Upper lobe of left lung (tissue), 6 donors: ENCODE measurements at places on chromosomes 5 and 9. TPM values are rescaled to one million over a fixed set of nuclear protein-coding genes. Genes with fewer than 3 reads are reported as not detected.

DNA sequence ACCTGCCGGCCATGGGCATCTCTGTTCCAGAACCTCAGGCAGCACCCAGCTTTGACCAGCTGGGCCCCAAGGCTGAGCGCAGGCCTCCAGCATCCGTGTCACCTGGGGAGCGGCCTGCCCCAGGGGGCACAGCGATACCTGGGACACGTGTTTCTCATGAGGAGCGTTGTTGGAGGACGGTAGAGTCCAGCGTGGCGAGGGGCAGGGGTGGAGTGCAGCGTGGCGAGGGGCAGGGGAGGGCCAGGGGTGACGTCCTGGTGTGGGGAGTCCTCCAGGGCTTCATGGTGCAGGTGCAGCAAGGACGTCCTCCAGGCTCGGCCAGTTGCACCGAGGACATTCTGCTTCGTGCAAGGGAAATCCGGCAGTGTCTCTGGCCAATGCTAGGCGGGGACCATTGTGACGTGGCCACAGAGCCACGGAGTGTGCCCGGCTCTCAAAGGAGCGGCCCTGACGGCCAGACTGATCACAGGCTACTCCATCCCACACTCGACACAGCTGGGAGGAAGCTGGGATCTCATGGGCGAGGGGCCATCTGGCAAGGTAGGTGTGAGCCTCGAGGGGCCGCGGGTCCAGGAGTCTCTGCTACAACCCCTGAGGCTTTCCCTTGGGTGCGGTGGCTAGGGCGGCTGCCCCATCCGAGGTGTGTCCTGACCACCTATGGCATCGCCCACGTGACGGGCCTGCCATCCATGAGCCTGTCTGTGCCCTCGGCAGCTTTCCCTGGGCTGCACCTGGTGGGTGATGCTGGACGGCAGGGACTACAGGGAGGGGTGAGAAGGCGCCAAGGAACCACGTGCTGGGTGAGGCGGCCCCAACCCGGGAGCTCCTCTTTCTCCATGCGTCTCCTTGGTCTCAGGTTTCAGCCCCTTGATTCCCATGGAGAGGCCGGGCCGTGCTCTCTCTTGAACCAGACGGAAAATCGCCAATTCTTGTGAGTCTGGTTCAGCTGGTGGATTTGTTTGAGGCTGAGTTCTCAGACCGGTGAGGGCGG is 33.8 kb downstream of the SLC9A3 start:
- H3K27me3 ChIP-seq: peaks cover 6% of the 10 kb centered on the region
- DNase-seq: no peak
- H3K27ac ChIP-seq: no peak overlapping the region
- H3K4me1 ChIP-seq: no peaks in the 10 kb centered on the region

DNA sequence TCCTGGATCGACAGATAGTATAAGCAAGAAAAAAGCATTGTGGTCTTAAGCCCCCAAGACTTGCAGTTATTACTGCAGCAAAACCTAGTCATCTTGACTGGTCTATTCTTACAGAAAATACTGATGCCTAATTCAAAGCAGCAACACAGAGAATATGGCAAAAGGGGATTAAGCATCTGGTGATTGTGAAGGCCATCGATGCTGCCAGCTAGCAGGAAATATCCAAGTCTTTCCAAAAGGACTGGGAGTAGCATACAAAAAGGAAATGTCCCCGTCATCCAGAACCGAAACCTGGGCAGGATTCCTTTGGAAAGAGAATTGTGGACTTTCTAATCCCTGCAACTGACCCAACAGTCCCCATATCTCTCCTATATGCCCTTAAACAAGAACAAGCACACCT is 132.2 kb downstream of the SLF1 start:
- no peaks in the 10 kb centered on the region for H3K27me3 ChIP-seq
- peaks cover 3% of the 10 kb centered on the region for H3K4me1 ChIP-seq
- DNase-seq: no peak
- no peak overlapping the region for H3K4me3 ChIP-seq

- H3K36me3 ChIP-seq: no peaks in the 10 kb centered on the region
- no peak for DNase-seq
- peak overlapping the region; percentile 94 for H3K27ac ChIP-seq
- H3K4me1 ChIP-seq: peaks cover 30% of the 10 kb centered on the region
- H3K4me3 ChIP-seq: peak overlapping the region; percentile 61
Measured at GRCh38 chr5:142358121-142358520, 33.3 kb upstream of the SPRY4 start.

- H3K27me3 ChIP-seq: no peaks in the 10 kb centered on the region
- no peak overlapping the region for H3K27ac ChIP-seq
- no peak for DNase-seq
Measured at GRCh38 chr5:71961786-71962185, 145.5 kb upstream of the MAP1B start.

- no peaks in the 10 kb centered on the region for H3K36me3 ChIP-seq
- no peak for DNase-seq
- no peak overlapping the region for H3K4me3 ChIP-seq
- no peaks in the 10 kb centered on the region for H3K27me3 ChIP-seq
- peaks cover 1% of the 10 kb centered on the region for H3K4me1 ChIP-seq
Measured at GRCh38 chr5:143244000-143244736, 159.3 kb downstream of the NR3C1 start.

DNA sequence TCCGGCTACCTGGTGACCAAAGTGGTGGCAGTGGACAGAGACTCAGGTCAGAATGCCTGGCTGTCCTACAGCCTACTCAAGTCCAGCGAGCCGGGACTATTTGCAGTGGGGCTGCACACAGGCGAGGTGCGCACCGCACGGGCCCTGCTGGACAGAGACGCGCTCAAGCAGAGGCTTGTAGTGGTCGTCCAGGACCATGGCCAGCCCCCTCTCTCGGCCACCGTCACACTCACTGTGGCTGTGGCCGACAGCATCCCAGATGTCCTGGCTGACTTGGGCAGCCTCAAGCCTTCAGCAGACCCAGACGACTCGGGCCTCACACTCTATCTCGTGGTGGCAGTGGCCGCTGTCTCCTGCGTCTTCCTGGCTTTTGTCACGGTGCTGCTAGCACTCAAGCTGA is 2.1 kb downstream of the PCDHGA4 start:
- H3K4me3 ChIP-seq: no peak overlapping the region
- no peak for DNase-seq
- no peaks in the 10 kb centered on the region for H3K27me3 ChIP-seq
- no peak overlapping the region for H3K27ac ChIP-seq
- no peaks in the 10 kb centered on the region for H3K36me3 ChIP-seq
- H3K4me1 ChIP-seq: no peaks in the 10 kb centered on the region

DNA sequence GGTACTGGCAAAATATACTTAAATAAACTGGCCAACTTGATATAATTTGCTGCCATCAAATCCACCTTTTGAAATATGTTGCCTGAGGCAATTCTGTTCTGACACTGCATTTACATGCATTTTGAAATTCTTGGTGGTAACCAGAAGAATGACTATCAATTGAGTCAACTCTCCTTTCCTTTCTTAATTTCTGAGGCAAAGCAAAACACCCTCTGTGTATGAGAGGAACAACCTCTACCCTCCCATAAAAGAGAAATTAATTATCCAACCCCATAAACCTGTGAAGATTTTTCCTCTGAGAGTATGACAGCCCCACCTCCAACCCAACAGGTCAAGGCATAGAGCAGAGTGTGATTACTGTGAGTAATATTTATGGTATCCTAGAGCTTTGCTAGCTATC is 286.8 kb downstream of the NR2F1-AS1 start:
- no peak overlapping the region for H3K27ac ChIP-seq
- H3K4me3 ChIP-seq: no peak overlapping the region
- H3K4me1 ChIP-seq: no peaks in the 10 kb centered on the region
- no peaks in the 10 kb centered on the region for H3K36me3 ChIP-seq
- H3K27me3 ChIP-seq: no peaks in the 10 kb centered on the region

GRCh38 chr5:133429046-133429445 is 183.3 kb downstream of the FSTL4 start:
- H3K36me3 ChIP-seq: no peaks in the 10 kb centered on the region
- H3K27me3 ChIP-seq: no peaks in the 10 kb centered on the region
- H3K27ac ChIP-seq: no peak overlapping the region

DNA sequence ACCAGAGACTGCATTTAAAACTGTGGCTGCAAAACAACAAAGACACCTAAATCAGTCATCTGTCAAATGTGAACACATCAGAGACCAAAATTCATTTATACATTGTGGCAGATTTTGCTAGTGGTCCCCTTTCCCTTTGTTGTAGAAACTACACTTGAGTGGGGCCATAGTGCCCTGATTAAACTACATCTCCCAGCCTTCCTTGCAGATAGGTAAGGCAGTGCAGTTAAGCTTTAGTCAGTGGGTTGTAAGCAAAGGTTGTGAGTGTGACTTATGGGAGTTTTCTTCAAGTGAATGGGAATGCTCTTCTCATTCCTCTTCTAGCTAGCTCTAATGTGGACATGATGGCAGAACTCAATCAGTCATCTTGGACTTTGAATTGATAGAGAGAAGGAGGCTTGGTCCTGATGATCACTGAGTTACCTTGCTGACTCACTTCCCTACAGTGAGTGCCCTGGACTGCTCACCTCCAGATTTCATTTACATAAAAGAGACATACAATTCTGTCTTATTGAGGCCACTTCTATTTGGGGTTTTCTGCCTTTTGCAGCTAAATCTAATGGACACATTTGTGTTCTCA is 35.2 kb upstream of the SPARC start:
- H3K27me3 ChIP-seq: no peaks in the 10 kb centered on the region
- H3K4me3 ChIP-seq: no peak overlapping the region
- DNase-seq: no peak
- peaks cover 8% of the 10 kb centered on the region for H3K4me1 ChIP-seq

GRCh38 chr9:33765411-33765810 is 29.9 kb upstream of the PRSS3 start:
- H3K4me3 ChIP-seq: no peak overlapping the region
- no peak for DNase-seq
- no peaks in the 10 kb centered on the region for H3K27me3 ChIP-seq
- no peaks in the 10 kb centered on the region for H3K36me3 ChIP-seq

DNA sequence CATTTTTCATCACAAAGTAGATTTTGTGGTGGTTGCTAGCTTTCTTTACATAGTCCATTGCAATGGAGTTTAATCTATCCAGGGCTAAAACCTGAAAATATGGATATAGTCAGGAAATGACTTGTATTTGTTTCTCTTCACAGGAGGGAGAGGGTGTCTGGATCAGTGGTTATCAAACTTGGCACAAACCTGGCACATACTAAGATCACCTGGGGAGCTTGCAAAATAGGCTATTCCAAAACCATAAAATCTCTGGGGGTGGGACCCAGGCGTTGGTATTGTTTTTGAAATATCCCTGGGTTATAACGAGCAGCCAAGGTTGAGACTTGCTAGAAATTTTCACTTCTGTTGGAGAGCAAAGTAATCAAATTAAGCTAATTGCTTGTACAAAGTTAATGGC is 179.9 kb downstream of the PCSK1 start:
- DNase-seq: no peak
- no peak overlapping the region for H3K27ac ChIP-seq
- no peaks in the 10 kb centered on the region for H3K27me3 ChIP-seq
- no peak overlapping the region for H3K4me3 ChIP-seq

DNA sequence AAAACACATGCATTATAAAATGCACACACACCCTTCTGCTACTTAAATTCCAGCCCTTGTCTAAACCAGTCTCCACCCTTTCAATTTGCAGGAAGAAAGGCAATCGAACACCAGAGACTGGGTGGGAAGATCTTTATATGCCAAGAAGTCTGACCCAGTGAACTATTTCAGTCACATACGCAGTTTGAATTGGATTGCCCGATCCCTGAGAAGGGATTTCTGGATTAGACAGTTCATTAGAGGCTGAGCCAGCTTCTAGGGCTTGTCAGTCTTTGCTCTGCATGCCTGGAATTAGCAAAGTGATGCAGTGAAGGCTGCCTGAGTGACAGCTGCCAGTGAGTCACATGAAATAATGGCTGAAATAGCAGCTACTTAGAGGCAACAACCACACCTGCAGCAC is 159.9 kb downstream of the PPP2R2B start:
- H3K4me1 ChIP-seq: no peaks in the 10 kb centered on the region
- DNase-seq: no peak
- H3K36me3 ChIP-seq: no peaks in the 10 kb centered on the region
- no peak overlapping the region for H3K4me3 ChIP-seq
- no peaks in the 10 kb centered on the region for H3K27me3 ChIP-seq

DNA sequence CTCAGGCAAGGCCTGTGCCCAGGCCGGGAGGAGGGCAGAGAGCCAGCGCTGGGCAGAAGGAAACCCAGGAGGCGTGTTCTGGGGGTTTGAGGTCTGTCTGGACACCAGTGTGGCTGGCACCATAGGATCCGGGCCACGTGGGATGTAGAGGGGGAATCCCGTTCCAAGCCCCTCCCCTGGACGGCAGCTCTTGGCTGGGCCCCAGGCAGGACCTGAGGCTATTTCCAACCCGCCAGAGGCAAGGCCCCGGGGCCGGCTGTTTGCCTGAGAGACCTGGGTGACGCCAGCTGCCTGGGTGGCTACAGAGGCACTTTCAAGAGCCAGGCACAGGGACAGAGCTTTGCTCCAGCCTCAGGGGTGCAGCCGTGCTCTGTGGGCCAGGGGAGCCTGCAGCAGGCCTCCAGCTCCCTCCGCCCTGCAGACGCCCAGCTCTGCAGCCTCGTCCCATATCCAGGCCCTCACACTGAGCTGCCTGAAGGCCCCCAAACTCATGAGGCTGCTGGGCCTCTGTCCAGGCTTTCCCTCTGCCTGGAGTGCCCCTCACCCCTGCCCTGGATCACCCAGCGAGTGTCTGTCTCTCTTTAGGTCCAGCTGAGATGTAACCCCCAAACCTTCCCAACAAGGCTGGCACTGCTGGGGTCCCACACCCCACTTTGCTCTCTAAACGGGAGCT is 56.6 kb upstream of the EGFL7 start:
- peaks cover 36% of the 10 kb centered on the region for H3K4me1 ChIP-seq
- H3K27me3 ChIP-seq: no peaks in the 10 kb centered on the region
- H3K36me3 ChIP-seq: no peaks in the 10 kb centered on the region
- no peak for DNase-seq

GRCh38 chr9:89224633-89225032 is 46.0 kb upstream of the SHC3 start:
- no peaks in the 10 kb centered on the region for H3K36me3 ChIP-seq
- H3K4me1 ChIP-seq: no peaks in the 10 kb centered on the region
- H3K4me3 ChIP-seq: no peak overlapping the region
- DNase-seq: no peak
- H3K27ac ChIP-seq: no peak overlapping the region
- no peaks in the 10 kb centered on the region for H3K27me3 ChIP-seq

DNA sequence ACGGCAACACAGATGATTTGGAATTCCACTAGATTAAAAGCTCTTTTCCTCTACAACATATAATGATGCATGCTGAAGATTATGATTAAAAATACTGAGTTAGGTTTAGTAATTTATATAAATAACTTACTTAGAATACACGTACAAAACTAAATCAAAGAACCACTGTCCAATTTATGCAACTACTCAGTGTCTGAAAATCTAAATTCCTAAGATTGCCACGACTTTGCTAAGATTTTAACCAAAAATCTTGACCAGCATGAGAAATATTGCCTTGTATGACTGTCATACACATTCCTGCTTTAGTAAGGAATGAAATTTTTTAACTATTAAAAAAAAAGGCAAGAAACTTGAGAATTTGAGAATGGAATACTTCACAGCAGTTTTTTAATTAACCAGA is 292.4 kb downstream of the ZNF608 start:
- H3K4me1 ChIP-seq: no peaks in the 10 kb centered on the region
- no peak overlapping the region for H3K27ac ChIP-seq
- no peak for DNase-seq
- H3K27me3 ChIP-seq: no peaks in the 10 kb centered on the region
- H3K4me3 ChIP-seq: no peak overlapping the region

The INSL4 gene
- not detected for total RNA-seq

The STPG3 gene
- not detected for total RNA-seq

The NOTCH1 gene
- 71.6 TPM for total RNA-seq

The PCDHGA11 gene
- 5.9 TPM for total RNA-seq

The PCDHAC2 gene
- total RNA-seq: 5.4 TPM

The SLC45A2 gene
- not detected for total RNA-seq

The STK32A gene
- 3.5 TPM for total RNA-seq

The SPATA31A3 gene
- not detected for total RNA-seq

The BTNL8 gene
- total RNA-seq: 3.6 TPM

The LCN12 gene
- 2.3 TPM for total RNA-seq

The ANKRD18B gene
- not detected for total RNA-seq

The LVRN gene
- total RNA-seq: 0.17 TPM
